ENCODE measurements at places on chromosomes 11 and 22.

DNA sequence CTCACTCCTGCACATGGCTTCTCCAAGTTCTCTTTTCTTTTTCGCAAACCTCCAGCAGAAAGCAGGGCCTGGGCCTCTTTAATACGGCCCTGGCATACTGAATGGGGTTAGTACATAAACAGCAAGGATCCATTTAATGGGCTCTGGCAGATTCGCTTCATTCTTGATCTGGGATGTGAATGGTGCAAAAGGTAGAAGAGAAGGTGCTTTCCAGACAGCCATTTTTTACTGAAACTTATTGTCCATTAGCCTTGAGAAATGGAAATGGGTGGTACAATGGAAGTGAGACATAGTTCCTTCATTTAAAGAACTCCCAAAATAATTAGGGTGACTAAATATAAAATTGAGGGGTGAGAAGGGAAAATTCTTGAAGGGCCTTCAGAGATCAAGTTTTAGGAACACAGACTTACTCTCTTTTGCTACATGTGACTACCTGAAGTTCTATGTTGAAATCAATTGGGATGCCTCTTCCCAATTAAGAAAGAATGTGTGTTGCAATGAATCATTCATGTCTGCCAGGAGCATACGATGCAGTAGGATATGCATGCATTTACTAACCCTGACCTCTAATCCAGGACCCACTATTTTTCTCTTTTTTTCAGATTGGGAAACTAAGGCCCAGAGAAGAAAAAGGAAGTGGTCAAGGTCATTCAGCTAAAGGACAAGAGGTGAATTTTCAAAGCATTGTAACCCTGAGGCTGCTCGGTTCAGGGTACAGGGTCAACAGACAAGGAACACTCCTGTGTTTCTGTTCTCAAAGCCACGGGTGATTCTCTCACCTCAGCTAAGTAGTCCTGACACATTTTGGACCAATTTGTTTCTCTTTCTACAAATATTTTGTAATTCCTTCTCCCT lies 144.1 kb downstream of the BBOX1 start:
- no peak for DNase-seq

- DNase-seq, result no peak
These were observed 988.1 kb downstream of the NTM start for GRCh38 chr11:132358573-132358953.

DNA sequence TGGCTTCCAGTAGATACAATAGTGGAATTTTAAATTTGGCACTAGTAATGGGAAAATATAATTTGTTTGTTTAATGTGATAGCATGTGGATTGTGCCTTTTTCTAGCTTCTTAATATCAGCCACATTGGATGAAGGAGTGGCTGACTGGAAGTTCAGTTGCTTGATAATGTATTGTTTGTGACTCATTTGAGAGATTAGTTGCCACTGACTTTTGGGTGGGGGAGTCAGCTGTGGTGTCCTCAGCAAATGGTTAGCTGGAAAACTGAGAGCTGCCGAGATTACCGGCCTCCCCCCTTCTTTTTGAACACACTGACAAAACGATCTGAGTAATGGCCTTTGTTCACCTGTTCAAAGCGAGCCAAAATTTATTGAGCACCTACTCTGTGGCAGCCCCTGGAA lies 5.5 kb downstream of the JAM3 start:
- DNase-seq, result no peak

DNA sequence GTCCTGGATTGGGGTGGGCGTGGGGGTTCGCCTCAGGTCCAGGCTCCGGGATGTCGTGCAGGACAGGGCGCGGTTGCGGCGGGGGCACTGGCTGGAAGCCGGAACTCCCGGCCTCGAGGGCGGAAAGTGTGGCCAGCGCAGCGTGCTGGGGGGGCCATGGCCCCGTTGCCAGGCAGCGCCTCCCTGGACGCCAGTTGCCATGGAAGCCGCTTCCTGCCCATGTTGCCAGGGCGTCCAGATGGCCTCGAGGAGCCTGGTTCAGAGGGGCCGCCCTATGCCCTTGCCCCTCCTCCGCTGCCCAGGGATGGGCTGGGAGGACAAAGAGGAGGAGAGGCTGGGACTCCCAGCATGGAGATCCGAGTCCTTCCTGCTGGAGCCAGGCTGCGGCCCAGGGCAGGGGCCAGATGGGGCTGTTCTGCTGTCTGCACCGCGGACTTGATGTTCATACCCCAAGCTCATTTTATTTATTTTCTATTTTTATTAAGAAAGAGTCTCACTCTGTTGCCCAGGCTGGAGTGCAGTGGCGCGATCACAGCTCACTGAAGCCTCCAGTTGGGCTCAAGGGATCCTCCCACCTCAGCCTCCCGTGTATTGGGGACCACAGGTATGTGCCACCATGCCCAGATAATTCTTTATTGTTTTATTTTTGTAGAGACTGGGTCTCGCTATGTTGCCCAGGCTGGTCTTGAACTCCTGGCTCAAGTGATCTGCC lies 4.6 kb upstream of the CCDC188 start:
- DNase-seq, result no peak

GRCh38 chr22:28030473-28030872 lies 111.4 kb upstream of the PITPNB start:
- peak; percentile 5 for DNase-seq

DNA sequence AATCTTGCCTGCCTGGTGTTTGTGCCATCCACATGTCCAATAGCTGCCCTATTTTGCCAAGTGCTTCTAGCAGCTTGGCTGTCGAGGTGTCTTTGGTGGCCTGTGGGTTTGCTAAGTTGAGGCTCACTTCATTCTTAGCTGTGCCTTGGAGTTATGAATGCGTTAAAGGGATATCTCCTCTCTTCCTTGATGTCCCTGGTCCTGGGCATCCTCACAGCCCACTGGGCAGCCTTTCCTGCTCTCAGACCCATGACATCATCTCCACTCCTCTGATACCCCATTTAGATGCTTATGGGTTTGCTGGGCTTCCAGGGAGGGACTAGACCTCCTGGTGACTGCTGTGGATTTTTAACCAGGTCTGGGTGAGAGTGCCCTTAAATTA lies 1.3 kb downstream of the LDLRAD3 start:
- no peak for DNase-seq

- DNase-seq, result peak; percentile 86
These were observed 111.2 kb upstream of the THY1 start for GRCh38 chr11:119533921-119534736.

DNA sequence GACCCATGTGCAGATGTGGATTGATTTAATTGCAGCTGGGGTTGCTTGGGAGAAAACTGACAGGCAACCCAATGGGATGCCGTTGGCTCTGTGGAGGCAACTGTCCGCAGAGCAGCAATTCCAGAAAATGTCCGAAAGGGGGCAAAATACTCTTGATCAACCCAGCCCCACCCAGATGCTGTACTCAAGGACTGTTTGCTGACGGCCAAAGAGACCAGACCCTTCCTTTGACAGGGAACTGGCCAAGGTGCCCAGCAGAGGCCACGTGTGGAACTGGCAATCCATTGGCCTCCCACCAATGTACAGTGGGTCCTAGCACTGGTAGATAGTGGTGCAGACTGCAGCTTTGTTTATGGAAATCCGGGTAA lies 29.7 kb upstream of the KCNA4 start:
- DNase-seq, result peak; percentile 72

GRCh38 chr22:38792833-38793232 lies 1.1 kb downstream of the DNAL4 start:
- DNase-seq, result no peak

GRCh38 chr11:99383648-99384245 lies 363.0 kb downstream of the CNTN5 start:
- DNase-seq, result no peak

- no peak for DNase-seq
These were observed 125.5 kb downstream of the FBXO7 start for GRCh38 chr22:32600147-32600546.

- DNase-seq, result peak; percentile 91
These were observed 2.9 kb upstream of the SGSM1 start for GRCh38 chr22:24803064-24803542.

GRCh38 chr11:97309291-97309690 lies 919.5 kb downstream of the JRKL start:
- no peak for DNase-seq

- no peak for DNase-seq
These were observed 16.9 kb downstream of the KMT5B start for GRCh38 chr11:68196219-68196618.

- DNase-seq, result no peak
These were observed 53.5 kb downstream of the OTOG start for GRCh38 chr11:17600316-17601255.

DNA sequence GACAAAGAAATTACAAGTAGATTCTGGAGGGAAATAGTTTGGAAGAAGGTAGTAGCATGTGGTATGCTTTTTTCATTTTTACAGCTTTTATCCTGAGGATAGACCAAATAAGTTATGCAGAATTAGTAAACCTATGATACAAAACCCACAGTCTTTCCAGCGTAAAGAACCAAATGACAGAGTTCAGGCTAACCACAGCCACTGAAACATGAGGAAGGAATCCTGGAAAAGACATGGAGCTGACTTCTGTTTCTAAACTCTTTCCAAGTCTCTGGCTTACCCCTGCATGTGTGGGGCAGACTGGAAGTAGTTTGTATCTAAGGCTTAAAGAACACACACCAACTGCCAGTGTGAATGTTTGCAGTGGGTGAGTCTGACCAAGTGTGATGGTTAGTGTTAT lies 258.4 kb upstream of the TENM4 start:
- no peak for DNase-seq

DNA sequence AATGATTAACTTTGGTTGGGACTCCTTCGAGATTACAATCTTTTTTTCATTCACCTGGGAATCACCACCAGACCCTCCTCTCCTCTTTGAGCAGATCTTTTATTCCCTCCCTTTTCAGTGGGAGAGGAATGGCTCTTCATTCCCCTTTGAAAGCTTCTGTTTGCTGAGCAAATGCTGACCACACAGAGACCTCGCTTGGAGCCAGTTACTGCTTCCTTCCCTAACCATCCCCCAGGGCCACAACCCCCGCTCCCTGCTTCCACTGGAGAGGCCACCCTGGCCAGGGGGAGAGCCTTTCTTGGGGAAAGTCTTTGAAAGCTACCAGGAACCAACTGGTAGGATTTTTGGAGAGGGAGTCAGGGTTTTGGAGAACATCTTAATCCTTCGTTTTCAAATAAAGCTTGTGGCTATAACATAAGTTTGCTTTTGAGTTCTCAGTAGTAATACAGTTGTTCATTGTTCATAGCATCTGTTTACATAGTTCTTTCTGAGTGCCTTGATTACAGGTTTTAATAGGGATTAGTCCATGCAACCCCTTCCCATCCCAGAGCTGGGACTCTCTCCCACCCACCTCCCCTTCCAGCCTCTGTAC lies 138.4 kb downstream of the DBX1 start:
- peak; percentile 38 for DNase-seq

DNA sequence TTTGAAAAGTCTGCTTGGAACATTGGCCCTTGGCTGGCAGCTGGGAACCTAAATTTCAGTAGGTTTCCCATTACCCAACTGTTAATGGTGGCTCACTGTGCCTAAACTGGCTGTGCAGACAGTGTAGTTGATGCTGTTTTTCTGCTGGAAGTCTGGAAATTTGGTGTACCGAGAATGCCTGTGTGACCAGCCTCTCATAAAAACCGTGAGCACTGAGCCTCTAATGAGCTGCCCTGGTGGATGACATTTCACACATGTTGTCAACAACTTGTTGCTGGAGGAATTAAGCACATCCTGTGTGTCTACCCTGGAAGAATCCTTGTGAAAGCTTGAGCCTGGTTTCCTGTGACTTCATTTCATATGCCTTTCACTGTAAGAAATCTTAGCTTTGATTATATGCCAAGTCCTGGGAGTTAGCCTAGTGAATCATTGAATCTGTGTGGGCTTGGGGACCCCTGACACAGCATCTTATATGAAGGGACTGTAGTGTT lies 131.1 kb downstream of the LDLRAD3 start:
- DNase-seq, result no peak

DNA sequence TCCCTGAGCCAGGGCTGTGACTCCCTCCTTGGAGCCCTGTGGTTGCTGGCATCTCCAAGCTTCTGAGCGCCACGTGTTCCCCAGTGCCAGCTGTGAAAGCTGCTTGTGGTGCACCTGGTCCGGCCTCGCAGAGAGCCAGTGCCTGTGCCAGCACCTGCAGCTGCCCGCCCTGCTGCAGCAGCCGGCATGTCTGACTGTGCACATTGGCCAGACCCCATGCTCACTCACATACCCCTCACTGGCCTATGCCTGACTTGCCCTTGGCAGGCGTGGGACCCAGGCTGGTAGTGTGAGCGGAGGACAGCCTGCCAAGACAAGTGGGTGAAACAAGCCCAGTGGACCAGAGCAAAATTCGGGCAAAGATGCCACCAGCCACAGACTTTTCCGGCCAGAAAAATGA lies 9.8 kb downstream of the MRPL48 start:
- no peak for DNase-seq

GRCh38 chr11:32309530-32310213 lies 125.7 kb downstream of the WT1 start:
- no peak for DNase-seq

- no peak for DNase-seq
These were observed 54.2 kb downstream of the EP300 start for GRCh38 chr22:41146573-41146972.

DNA sequence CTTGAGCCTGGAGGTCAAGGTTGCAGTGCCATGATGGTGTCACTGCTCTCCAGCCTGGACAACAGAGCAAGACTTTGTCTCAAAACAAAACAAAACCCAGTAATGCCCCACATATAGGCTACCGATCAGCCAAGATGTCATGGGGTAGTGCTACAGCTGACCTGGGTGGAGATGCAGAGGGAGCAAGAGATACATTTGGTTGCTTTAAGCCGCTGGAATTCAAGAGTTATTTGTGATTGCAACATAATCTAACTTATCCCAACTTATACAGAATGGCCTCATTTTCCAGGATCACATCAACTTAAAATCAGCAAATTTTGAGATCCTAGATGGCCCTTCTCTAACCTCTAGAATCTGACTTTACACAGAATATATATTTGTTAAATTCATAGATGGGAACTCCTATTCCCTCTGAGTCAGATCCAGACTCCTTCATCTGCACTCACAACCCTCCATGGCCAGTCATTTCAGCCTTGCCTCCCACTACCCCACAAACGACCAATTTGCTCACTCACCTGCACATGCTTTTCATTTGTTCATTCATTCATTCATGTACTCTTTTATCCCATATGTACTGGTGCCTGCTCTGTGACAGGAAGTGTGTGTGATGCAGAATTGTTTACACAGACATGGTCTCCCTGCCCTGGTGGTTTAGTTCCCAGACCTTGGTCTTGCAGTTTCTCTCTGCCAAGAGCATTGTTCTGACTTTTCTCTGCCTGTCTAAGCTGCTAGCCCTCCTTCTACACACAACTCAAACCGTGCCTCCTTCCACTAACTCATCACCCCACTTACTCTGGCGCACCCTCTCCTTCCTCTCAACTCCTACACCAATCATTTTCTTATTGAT lies 24.1 kb upstream of the APLNR start:
- no peak for DNase-seq

DNA sequence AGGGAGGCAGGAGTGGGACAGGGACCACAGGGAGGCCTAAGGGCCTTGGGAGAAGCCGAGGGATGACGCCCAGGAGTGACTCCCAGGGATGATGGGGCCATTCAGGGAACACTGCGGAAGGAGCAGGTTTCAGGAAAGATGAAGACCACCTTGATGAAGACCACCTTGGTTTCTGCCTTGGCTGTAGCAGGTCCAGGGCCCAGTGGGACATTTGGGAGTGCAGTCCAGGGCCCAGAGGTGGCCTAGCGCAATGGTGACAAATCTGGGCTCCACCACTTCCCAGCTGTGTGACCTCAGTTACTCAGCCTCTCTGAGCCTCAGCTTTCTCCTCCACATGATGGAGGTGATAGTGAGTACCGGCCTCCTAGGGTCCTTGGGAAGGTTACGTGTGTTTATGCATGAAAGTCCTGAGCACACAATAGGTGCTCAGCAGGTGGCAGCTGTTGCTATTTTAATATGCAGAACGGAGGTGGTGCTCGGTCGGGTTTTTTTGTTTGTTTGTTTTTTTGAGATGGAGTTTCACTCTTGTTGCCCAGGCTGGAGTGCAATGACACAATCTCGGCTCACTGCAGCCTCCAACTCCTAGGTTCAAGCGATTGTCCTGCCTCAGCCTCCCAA lies 770 bp downstream of the TSGA10IP start:
- peak; percentile 75 for DNase-seq

Data from H9 (cell line).